ENCODE measurements at places on chromosomes 2 and 18. TPM values are rescaled to one million over a fixed set of nuclear protein-coding genes. Genes with fewer than 3 reads are reported as not detected.

Gene SNTG2
- total RNA-seq = 1.7 TPM

Gene RGPD4
- total RNA-seq = 0.72 TPM

Gene VSNL1
- not detected for total RNA-seq

Gene NCKAP1
- 8.7 TPM for total RNA-seq

Gene UXS1
- 47.2 TPM for total RNA-seq

Gene LRRC30
- total RNA-seq = not detected

DNA sequence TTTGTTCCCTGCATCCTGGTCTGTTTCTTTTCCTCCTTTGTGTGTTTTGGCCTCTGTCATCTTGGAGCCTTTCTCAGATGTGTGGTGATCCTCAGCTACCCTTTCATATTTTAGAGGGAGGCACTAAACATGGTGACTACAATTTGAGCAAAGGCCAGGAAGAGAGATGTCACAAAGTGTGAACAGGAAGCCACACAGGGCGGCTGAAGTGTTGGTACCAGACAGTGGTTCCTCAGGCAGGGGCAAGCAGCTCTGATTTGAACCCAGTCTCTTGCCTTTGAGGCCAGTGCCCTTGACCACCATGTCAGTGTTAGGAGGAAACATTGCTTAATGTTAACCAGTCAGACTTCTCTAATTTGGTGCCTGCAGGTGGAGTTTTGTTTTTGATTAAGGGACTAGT lies 9.2 kb downstream of the LRRFIP1 start:
- no peak overlapping the region for H3K27ac ChIP-seq
- DNase-seq = no peak
- H3K4me1 ChIP-seq = no peaks in the 10 kb centered on the region
- H3K27me3 ChIP-seq = peaks cover 8% of the 10 kb centered on the region

- H3K4me3 ChIP-seq = no peak overlapping the region
- DNase-seq = no peak
- H3K4me1 ChIP-seq = no peaks in the 10 kb centered on the region
- H3K36me3 ChIP-seq = no peaks in the 10 kb centered on the region
- no peaks in the 10 kb centered on the region for H3K27me3 ChIP-seq
Observed at GRCh38 chr2:220936641-220937197, 635.4 kb downstream of the EPHA4 start.

DNA sequence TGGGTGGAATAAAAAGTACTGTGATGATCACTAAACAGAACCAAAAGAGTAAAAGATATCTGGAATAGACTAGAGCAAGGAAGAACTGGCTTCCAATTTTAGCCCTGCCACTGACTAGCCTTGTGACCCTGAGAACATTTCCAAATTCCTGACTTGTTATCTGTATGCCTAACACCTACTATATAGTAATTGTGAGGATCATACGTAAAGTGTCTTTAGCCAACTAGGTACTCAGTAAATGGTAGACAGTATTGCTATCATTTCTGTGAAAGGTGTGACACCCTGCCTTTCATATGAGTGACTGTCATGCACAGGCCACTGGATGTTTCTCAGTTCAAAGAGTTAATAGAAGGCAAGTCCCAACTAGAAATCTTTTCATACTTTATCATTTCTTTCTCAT lies 29.8 kb downstream of the CYTIP start:
- peaks cover 92% of the 10 kb centered on the region for H3K4me1 ChIP-seq
- H3K27me3 ChIP-seq = no peaks in the 10 kb centered on the region
- H3K27ac ChIP-seq = peak overlapping the region; percentile 40
- no peak for DNase-seq
- H3K4me3 ChIP-seq = peak overlapping the region; percentile 52

GRCh38 chr2:174338671-174339560 lies 4.2 kb downstream of the SP9 start:
- peaks cover 87% of the 10 kb centered on the region for H3K27me3 ChIP-seq
- H3K36me3 ChIP-seq = no peaks in the 10 kb centered on the region
- DNase-seq = no peak
- peaks cover 63% of the 10 kb centered on the region for H3K4me1 ChIP-seq

GRCh38 chr2:240225660-240226475 lies 85.4 kb upstream of the OTOS start:
- H3K27me3 ChIP-seq = peaks cover 3% of the 10 kb centered on the region
- H3K4me3 ChIP-seq = no peak overlapping the region
- no peak overlapping the region for H3K27ac ChIP-seq

- no peak overlapping the region for H3K4me3 ChIP-seq
- no peaks in the 10 kb centered on the region for H3K36me3 ChIP-seq
- no peaks in the 10 kb centered on the region for H3K4me1 ChIP-seq
- H3K27ac ChIP-seq = no peak overlapping the region
- H3K27me3 ChIP-seq = no peaks in the 10 kb centered on the region
- no peak for DNase-seq
Observed at GRCh38 chr18:73962256-73962655, 185.4 kb downstream of the FBXO15 start.

GRCh38 chr2:127220102-127220767 lies at the start of gene CYP27C1:
TSS of gene CYP27C1 (minus strand) at chr2:127220299. CDS start at chr2:127220270, 29 bp downstream.
- peaks cover 7% of the 10 kb centered on the region for H3K4me1 ChIP-seq
- no peak for DNase-seq
- H3K27me3 ChIP-seq = peaks cover 21% of the 10 kb centered on the region
- H3K4me3 ChIP-seq = no peak within 1 kb of the TSS
- H3K36me3 ChIP-seq = no peaks in the 10 kb centered on the region

DNA sequence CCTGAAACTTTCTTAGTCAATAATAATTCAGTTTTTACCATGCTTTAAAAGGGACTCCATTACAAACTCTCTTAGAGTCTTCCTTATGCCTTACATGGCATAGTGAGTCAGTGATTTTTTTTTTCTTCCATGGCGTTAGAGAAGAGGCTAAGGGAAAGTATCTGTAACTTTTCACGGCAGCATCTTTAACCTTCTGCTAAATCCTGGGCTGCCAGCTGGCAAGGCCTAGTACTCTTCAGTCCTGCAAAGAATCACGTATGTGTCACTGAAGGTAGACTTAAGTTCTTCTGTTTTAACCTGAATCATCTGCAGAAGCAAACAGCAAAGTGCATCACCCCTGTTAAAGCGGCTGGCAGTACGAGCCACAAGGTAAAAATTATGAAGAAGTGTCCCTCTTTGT lies 286.3 kb upstream of the FN1 start:
- DNase-seq = no peak
- H3K27ac ChIP-seq = no peak overlapping the region
- no peaks in the 10 kb centered on the region for H3K4me1 ChIP-seq
- no peaks in the 10 kb centered on the region for H3K27me3 ChIP-seq
- H3K4me3 ChIP-seq = no peak overlapping the region

- no peaks in the 10 kb centered on the region for H3K36me3 ChIP-seq
- H3K4me1 ChIP-seq = no peaks in the 10 kb centered on the region
- no peak for DNase-seq
- no peaks in the 10 kb centered on the region for H3K27me3 ChIP-seq
- no peak overlapping the region for H3K27ac ChIP-seq
Observed at GRCh38 chr18:41391616-41392595, 563.1 kb upstream of the PIK3C3 start.

DNA sequence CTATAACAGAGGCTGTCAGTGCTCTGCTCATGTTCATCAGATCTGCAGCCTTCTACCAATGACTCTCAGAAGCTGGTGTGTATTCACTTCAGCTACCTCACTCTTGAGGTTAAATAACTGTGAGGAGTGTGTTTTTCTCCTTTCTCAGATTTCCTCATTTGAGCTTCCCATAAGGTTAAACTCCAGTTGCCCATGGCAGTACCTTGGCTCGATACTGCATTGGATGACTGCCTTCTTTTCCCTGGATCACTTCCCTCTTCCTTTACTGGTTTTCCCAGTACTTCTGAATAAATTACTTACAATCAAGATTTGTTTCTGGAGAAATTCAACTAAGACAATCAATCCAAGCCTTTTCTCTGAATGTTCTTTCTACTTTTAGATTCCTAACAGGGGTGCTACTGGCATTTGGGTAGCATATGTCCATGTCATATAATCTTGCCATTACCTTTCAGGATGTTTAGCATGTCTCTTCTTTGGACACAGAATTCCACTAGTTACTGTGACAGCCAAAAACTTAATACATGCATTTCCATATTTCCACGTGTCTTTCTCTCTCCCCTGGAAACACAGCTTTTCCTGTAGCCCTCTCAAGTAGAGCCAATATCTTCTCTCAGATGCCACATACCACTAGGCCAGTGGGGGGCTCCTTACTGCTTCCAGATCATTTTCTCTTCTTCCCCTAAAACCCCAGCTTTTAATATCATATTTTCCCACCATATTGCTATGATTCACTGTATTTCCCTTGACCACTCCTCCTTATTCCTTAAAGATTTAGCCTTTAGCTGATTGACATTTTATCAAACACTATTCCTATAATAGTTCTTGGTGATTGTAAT lies 15.0 kb upstream of the SPOPL start:
- no peak overlapping the region for H3K4me3 ChIP-seq
- DNase-seq = no peak
- H3K27me3 ChIP-seq = no peaks in the 10 kb centered on the region
- no peaks in the 10 kb centered on the region for H3K36me3 ChIP-seq
- H3K27ac ChIP-seq = no peak overlapping the region
- H3K4me1 ChIP-seq = no peaks in the 10 kb centered on the region

DNA sequence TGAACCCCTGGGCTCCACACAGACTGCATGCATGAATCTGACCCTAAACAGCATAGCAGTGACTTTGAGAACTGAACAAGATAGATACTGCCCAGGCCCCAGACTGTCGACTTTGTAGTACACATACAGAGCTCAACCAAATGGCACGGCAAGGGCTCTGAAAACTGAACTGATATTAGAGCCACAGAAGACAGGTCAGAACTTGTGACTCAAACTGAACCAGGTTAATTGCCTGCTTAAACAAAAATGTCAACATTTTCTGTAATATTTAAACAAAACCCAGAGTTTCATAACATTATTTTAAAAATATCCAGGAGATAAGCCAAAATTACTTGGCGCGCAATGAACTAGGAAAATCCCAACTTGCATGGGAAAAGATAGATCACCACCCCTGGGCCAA lies 260.3 kb downstream of the TPGS2 start:
- H3K36me3 ChIP-seq = no peaks in the 10 kb centered on the region
- H3K4me1 ChIP-seq = no peaks in the 10 kb centered on the region
- no peak for DNase-seq
- H3K4me3 ChIP-seq = no peak overlapping the region

GRCh38 chr2:85181844-85182456 lies 48.8 kb downstream of the TCF7L1 start:
- H3K36me3 ChIP-seq = no peaks in the 10 kb centered on the region
- H3K4me1 ChIP-seq = no peaks in the 10 kb centered on the region
- H3K27me3 ChIP-seq = no peaks in the 10 kb centered on the region
- no peak overlapping the region for H3K4me3 ChIP-seq
- DNase-seq = no peak

GRCh38 chr18:58057291-58057965 lies 13.4 kb downstream of the NEDD4L start:
- H3K4me1 ChIP-seq = no peaks in the 10 kb centered on the region
- H3K36me3 ChIP-seq = no peaks in the 10 kb centered on the region
- no peak overlapping the region for H3K27ac ChIP-seq
- no peak overlapping the region for H3K4me3 ChIP-seq

DNA sequence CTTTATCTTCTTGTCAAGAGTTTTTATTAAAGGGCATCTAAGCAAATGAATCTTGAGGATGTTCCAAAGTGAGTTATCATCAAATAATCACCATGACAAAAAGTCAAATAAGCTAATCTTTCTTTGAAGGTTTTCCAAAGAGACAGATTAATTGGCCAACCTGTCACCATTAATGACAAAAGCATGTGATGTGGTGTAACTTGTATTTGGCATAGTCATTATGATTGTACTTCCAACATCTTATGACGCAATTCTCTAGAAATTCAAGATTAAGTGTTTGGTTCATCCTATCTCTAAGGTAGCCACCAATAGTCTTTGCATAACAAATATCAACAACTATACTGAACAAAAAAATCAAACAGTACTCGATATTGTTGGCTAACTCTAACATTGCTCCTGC lies 28.6 kb downstream of the RBMS1 start:
- no peak for DNase-seq
- no peaks in the 10 kb centered on the region for H3K27me3 ChIP-seq
- no peaks in the 10 kb centered on the region for H3K36me3 ChIP-seq
- no peak overlapping the region for H3K27ac ChIP-seq
- H3K4me1 ChIP-seq = peaks cover 51% of the 10 kb centered on the region

GRCh38 chr18:3051718-3052410 lies 38.9 kb upstream of the LPIN2 start:
- H3K4me3 ChIP-seq = no peak overlapping the region
- H3K27ac ChIP-seq = no peak overlapping the region
- DNase-seq = no peak
- H3K36me3 ChIP-seq = no peaks in the 10 kb centered on the region

DNA sequence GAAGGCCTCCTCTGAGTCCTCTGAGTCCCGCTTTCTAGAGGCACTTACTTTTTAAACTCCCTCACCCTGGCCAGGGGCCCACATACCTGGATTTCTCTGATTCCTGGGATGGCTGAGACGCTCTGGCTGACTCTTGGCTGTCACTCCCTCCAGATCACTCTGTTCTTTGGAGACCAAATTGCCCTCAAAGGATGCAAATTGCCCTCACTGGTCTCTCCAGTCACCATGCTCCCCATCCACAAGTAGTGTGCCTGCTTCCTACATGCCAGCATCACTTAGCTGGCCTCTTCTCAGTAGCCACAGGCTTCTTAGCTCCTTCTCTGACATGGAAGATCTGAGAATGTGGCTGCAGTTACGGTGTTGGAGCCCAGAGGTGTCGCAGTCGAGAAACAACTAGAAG lies 41.3 kb upstream of the CCDC68 start:
- H3K4me1 ChIP-seq = no peaks in the 10 kb centered on the region
- no peaks in the 10 kb centered on the region for H3K36me3 ChIP-seq
- no peak for DNase-seq

GRCh38 chr2:60552078-60552850 lies 1.2 kb downstream of the BCL11A start:
- H3K27ac ChIP-seq = no peak overlapping the region
- H3K27me3 ChIP-seq = peaks cover 70% of the 10 kb centered on the region
- peaks cover 40% of the 10 kb centered on the region for H3K4me1 ChIP-seq
- H3K36me3 ChIP-seq = no peaks in the 10 kb centered on the region

- H3K27ac ChIP-seq = no peak overlapping the region
- DNase-seq = no peak
Observed at GRCh38 chr2:71693286-71694270, 240.2 kb downstream of the DYSF start.

DNA sequence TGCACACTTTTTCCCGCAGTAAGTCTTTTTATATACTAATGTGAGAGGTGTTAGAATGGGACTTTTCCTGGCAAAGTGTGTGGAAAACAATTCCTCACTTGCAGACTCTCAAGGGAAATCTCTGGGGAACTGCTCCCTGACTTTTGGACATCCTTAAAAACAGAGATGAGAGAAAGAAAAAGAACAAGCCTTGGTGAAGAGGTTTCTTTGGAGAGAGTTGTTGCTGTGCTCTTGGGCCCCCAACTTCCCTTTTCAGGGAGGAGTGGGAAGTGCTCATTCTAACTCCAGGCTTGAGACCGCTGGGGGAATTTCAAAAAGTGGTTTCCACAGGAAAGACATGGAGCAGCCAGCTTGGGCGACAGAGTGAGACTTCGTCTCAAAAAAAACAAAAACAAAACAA lies 142.6 kb upstream of the SPRED2 start:
- no peaks in the 10 kb centered on the region for H3K4me1 ChIP-seq
- H3K27me3 ChIP-seq = no peaks in the 10 kb centered on the region
- no peak overlapping the region for H3K4me3 ChIP-seq
- H3K36me3 ChIP-seq = no peaks in the 10 kb centered on the region
- H3K27ac ChIP-seq = no peak overlapping the region

Data from CD8-positive, alpha-beta memory T cell (primary cell).